Renal pelvis (tissue), 12 donors: ENCODE measurements at places on chromosomes 11 and 22. TPM values are rescaled to one million over a fixed set of nuclear protein-coding genes. Genes with fewer than 3 reads are reported as not detected.

DNA sequence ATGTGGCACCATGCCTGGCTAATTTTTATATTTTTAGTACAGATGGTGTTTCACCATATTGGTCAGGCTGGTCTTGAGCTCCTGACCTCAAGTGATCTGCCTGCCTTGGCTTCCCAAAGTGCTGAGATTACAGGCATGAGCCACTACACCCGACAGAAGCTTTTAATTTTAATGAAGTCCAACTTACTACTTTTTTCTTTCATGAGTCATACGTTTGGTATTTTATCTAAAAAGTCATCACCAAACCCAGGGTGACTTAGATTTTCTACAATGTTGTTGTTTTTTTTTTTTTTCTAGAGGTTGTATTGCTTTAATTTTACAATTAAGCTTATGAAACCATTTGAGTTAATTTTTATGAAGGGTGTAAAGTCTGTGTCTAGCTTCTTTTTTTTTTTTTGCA is 34.9 kb downstream of the JRKL start:
- no peak for DNase-seq

- DNase-seq, result no peak
These were observed 129.5 kb downstream of the MAML2 start for GRCh38 chr11:96213500-96213899.

DNA sequence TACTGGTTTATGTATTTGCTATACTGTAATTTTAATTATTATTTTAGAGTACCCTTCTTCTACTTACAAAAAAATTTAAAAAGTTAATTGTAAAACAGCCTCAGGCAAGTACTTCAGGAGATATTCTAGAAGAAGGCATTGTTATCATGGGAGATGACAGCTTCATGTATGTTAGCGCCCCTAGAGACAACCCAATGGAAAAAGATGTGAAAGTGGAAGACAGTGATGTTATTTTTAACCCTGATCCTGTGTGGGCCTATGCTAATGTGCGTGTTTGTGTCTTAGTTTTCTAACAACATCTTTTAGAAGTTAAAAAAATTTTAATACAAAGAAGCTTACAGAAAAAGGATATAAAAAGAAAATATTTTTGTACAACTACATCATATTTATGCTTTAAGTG is 205.0 kb downstream of the FAM76B start:
- DNase-seq, result no peak

DNA sequence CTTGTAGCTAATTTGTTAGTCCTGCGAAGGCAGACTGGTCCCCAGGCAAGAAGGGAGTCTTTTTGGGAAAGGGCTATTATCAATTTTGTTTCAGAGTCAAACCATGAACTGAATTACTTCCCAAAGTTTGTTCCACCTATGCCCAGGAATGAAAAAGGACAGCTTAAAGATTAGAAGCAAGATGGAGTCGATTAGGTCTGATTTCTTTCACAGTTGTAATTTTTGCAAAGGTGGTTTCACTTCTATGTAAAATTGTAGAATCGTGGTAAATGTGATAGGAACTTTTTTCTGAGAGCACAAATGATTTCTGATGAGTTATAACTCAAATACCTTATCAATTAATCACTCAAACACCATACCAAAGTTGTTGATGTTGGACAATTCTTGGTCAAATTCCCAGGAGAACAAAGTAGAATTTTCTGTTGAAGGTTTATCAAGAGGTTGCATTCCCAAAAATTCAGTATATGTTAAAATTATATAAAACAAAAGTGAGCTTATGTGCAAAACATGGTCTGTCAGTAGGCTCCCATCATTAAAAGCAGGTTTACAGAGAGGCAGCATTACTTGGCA is 2.9 kb upstream of the CTSC start:
- no peak for DNase-seq

The LSP1 gene
- polyA plus RNA-seq, result 6.4 TPM
